Stimulated activated CD4-positive, alpha-beta T cell treated with anti-CD3 and anti-CD28 coated beads, Interleukin-12 subunit alpha, Interleukin-12 subunit beta, amount 100 ng/mL, for 24 hours (primary cell): ENCODE measurements at places on chromosomes 16 and 17.

- no peak for DNase-seq
These were observed 11.4 kb downstream of the ARSG start for GRCh38 chr17:68302666-68303065.

- DNase-seq = no peak
These were observed 381.8 kb upstream of the MAF start for GRCh38 chr16:79982361-79982760.

DNA sequence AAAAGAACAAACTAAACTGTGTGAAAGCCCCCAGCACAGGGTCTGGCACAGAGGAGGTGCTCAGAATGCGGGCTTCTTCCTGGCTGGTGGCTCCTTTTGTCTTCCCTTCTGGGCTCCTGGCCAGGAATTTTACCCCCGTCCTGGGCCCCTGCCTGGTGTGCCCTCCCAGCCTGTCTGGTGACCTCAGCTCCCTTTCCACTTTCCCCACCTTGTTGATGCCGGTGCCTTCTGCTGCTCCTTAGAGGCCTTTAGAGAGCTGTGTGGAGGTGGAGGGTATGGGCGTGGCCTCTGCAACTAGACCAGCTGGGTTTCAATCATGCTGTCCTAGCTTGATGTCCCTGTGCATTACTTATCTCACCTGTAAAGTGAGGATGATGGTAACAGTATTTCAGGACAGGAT lies 16.8 kb downstream of the PIRT start:
- DNase-seq = no peak

GRCh38 chr17:81130385-81131361 lies 34.6 kb upstream of the PVALEF start:
- no peak for DNase-seq

DNA sequence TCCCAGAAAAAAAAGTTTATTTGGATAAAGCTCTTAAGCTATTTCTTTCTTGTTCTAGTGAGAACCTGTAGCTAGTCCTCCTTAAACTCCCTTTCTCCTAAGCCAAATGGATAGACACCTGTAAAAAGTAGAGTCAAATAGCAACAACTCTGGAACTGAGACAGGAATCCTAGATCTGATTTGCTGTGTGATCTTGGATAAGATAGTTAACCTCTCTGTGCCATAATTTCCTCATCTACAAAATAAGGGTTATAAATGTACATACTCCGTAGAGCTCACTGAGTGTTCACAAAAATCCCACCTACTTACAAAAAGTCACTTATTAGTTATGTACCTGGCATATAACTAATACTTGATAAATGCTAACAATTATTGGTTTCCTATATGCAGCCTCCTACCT lies 270.3 kb downstream of the ABCC12 start:
- DNase-seq = no peak

DNA sequence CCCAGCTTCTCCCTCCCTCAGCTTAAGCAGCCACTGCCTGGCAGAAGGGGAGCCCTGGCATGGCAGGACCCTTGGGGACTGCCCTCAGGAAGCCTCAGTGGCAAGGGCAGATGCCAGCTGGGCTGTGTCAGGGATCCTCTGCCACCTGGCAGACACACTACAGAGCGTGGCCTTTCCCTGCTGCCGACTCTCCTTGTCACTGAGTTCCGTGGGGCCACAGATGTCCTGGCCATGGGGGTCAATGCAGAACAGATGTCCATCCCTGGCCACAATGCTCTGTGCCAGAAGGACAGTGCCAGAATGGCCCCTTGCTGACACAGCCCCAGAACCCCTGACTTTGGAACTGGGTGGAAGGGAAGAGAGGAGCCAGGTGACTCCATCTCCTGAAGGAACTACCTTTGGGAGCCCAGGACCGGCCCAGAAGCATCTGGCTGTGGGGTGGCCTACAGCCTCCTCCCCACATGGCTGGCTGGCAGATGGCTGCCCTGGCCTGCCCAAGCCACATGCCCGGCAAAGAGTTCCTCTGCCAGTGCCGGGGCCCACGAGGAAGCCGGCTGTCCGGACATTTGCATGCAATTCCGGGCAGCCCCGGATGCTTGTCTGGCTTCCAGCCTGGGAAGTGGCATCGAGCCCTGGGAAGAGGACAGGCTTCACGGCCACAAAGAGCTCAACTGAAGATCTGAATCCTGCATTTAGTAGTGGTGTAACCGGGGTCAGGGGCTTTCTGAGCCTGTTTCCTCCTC lies 24.1 kb downstream of the NPTX1 start:
- DNase-seq = no peak

GRCh38 chr16:77234611-77235010 lies 35.4 kb downstream of the SYCE1L start:
- DNase-seq = no peak

- peak; percentile 30 for DNase-seq
These were observed 122.3 kb downstream of the SSH2 start for GRCh38 chr17:29807520-29808361.

- no peak for DNase-seq
These were observed 880 bp downstream of the SARM1 start for GRCh38 chr17:28372203-28372944.

GRCh38 chr17:14320734-14321475 lies 20.0 kb downstream of the HS3ST3B1 start:
- no peak for DNase-seq

- DNase-seq = no peak
These were observed 11.6 kb downstream of the SLC25A10 start for GRCh38 chr17:81723651-81724209.

DNA sequence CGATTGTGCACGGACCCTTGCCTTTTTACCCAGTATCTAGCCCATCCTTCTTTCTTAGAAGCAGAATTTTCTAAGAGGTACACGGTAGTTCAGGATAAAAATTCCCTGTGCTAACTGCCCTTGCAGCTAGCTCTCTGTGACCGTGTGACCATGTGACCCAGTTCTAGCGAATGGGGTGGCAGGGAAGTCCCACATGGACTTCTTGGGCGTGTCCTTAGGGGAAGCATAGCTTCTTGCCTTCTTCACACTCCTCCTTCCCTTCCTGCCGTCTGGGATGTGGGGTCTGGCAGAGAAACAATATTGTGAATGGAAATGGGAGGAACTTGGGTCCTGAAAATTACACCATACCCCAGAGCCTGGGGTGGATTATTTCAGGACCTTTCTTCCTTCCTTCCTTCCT lies 670.7 kb downstream of the MAF start:
- DNase-seq = no peak

DNA sequence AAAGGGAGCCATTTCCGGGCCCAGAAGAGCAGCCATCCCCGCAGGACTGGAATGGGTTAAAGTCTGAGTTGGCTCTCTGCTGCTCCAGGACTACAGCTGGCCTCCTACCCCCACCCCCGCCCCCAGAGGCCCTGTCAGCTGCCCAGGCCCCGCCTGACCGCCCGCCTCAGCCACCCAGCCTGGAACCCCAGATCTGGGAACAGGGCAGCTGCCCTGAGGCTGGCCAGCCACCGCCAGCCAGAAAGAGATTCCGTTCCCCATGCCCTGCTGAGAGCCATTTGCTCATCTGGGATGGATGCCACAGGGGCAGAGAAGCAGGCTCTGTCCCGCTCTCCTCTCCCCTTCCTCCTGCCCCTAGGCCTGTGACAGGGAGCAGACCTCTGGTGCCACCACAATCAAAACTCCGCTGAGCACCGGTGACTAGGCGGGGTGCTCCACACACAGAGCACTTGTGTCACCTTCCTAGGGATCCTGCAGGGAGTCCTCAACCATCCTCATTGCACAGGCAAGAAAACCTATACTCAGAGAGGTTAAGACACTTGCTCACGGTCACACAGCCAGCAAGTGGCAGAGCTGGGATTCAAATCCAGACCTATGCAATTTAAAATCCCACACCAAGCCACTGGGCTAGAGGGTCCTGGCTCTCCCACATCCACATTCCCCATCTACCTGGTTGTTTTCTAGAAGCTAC lies 44.1 kb downstream of the ZNF423 start:
- DNase-seq = no peak

- DNase-seq = no peak
These were observed 1.3 kb downstream of the SBK1 start for GRCh38 chr16:28293601-28293960.

DNA sequence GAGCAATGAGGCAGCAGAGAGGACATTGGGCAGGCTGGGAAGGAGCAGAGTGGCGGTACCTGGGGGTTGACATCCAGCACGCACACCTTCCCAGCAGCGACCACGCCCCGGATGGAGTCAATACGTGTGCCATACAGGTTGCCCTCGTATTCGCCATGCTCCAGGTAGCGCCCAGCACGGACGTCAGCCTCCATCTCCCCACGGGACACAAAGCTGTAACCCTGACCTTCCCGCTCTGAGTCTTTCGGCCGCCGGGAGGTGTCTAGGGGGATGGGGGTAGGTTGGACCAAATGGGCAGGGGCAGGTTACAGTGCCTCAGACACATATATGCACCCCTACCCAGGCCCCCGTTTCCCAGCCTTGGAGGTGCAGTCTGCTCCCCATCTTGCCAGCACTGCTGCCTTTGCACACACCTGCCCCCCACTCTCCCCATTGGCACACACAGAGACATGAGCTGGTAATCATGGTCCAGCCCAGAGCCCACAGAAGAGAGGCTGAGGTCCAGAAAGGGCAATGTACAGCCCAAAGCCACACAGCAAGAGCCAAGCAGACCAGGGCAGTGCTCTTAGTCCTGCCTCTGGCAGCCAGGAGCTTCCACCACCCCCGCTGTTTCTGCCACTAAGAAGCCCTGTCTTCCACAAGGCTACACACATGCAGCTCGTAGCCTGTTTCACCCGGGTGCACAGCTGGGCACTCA lies 27.5 kb downstream of the MPP2 start:
- DNase-seq = no peak

- DNase-seq = no peak
These were observed 8.8 kb upstream of the SLC16A5 start for GRCh38 chr17:75079023-75079373.

GRCh38 chr16:55030944-55031343 lies 100.3 kb downstream of the IRX5 start:
- no peak for DNase-seq

- DNase-seq = no peak
These were observed 29.8 kb upstream of the MYH2 start for GRCh38 chr17:10579270-10579669.

GRCh38 chr17:11578998-11579397 lies 19.3 kb upstream of the DNAH9 start:
- DNase-seq = no peak

DNA sequence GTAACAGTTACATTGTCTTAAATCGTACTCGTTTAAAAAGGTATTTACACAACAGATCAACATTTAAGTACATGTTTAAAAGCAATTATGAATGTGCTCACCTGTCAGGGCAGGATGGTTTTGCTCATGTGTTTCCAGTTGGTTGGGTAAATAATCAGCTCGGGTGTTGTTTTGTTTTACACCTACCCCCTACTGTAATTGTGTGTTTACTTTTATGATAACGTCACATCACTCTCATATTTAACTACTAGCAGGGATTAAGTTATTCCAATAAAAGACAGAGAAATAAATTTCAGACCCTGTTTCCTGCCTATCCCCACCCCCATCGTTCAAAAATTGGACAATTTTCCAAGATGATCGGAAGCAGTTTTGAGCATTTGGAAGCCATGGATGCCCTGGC lies 390.2 kb downstream of the SEC14L1 start:
- no peak for DNase-seq

- no peak for DNase-seq
These were observed 5.7 kb upstream of the MGAT5B start for GRCh38 chr17:76862494-76862893.

DNA sequence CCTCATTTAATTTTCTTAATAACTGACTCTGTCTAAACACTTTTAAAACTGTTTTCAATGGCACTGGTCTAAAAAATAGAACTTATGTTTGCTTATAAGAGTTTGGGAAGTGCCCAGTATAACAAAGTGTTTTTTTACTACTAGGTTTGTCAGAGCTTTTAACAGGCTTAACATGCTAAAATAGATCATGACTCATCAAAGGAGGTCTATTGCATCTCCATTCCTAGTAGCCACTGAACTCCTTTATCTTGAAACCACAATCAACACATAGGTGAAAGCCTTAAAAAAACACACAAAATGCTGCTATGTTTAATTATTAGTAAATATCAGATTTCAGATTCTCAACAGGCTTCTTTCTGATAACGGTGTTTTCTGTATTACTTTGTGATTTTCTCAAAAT lies 196.4 kb upstream of the KIF2B start:
- DNase-seq = no peak

DNA sequence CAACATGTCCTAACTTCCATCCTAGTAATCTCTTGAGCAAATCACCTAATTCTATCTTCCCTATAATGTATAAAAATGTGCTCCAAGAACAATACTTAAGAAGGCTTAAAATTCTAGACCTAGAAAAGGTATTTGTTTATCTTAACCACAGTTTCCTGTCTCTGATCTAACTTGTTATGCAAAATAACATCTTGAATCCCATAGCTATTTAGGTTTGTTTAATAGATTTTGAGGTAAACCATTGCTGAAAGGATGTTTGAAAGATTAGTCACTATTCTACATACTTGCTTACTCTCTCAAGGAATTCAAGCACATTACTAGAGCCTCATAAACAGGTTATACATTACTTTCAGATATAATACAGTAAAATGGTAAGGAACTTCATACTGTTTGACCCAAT lies 13.0 kb downstream of the CA10 start:
- DNase-seq = no peak

- DNase-seq = no peak
These were observed 21.2 kb downstream of the CRISPLD2 start for GRCh38 chr16:84840687-84841627.

GRCh38 chr17:47072886-47073285 lies 93.8 kb upstream of the RPRML start:
- DNase-seq = no peak

- no peak for DNase-seq
These were observed 1.7 kb downstream of the ACSM5 start for GRCh38 chr16:20411055-20411454.

- DNase-seq = peak; percentile 95
These were observed 8.3 kb downstream of the MNT start for GRCh38 chr17:2392252-2393173.

DNA sequence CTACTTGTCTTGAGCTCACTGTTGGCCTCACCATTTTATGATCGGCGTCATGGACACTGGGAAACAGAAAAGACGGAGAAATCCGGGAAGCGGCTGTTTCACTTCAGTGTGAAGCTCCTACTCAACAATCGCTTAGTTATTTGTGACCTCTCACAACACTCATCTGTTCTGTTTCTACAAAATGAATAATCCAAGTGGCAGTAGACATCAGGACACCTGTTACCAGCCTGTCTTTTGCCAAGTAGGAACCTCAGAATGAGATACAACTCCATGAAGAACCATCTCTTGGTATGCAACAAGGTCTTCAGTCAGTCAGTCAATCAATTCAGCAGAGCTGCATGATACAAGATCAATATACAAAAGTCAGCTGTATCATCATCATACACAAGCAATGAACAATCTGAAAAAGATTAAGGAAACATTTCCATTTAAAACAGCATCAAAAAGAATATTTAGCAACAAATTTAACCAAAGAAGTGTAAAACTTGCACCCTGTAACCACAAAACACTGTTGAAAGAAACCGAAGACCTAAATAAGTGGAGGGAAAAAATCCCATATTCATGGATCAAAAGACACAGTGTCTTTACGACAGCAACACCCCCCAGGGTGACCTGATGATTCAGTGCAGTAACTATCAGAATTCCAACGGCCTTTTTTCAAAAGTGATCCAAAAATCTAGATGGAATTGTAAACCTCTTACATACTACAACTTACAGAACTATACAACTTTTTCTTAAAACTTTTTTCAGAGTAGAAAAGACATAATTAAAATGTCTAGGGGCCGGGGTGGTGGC lies 63.4 kb downstream of the ANKRD11 start:
- no peak for DNase-seq

GRCh38 chr17:61161615-61162134 lies 238.0 kb upstream of the TBX2 start:
- no peak for DNase-seq
